ENCODE measurements at places on chromosomes 2 and 18.

DNA sequence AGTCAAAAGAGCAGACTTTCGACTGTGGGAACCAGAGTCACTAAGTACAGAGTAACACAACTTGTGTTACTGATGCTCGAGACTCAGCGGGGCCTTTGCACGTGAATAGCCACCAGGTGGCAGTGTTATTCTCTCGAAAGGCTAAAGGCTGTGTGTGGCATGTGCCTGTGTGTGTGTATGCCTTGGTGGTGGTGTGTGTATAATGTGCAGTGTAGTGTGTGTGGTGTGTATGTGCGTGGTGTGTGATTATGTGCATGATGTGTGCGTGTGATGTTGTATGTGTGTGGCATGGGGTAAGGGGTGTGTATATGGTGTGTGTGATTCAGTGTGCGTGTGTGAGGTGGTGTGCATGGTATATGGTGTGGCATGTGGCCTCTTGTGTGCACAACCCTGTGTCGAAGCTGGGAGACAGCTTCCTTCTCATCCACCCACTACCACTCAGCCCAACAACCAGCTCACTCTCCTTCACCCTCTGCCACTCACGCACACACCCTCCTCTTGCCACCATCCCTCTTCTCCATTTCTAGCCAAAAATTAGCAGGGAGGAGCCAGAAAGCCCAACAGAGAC, 83.0 kb upstream of the ZNF532 start:
- peak; percentile 81 for DNase-seq

DNA sequence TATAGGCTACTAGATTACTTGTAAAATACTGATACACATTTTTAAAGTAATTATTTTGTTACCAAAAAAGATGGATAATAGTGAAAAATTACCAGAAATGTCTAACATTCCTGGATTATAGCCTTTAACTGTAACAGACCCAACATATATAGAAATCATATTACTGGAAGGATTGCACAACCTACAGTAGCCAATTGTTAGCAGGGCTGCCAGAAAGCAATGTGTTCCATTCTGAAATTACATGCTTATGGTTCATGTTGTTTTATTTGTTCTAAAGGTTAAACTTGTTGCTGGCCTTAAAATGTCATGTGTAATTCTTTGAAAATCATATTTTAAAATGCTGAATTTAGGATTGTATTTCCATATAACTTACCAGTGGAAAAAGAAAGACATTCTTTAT, 793.6 kb upstream of the ACVR2A start:
- no peak for DNase-seq

GRCh38 chr2:176088048-176088936, 4.2 kb upstream of the HOXD13 start:
- DNase-seq = peak; percentile 61

DNA sequence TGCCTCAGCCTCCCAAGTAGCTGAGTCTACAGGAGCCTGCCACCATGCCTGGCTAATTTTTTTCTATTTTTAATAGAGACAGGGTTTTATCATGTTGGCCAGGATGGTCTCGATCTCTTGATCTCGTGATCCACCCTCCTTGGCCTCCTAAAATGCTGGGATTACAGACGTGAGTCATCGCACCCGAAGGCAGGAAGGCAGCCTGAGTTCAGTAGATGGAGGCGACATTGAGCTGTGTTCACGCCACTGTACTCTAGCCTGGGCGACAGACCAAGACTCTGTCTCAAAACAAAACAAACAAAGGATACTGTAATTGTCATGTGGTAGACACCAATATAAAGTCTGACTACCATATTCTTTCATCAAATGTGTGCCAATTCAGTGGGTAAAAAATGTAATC, 500.9 kb upstream of the DSEL start:
- DNase-seq = no peak

- DNase-seq = no peak
These were observed 324.5 kb upstream of the EPHA4 start for GRCh38 chr2:221896505-221897151.
